ENCODE measurements at places on chromosomes 5 and 9.

- no peak for DNase-seq
Measured at GRCh38 chr9:89993678-89994630, 389.1 kb downstream of the GADD45G start.

DNA sequence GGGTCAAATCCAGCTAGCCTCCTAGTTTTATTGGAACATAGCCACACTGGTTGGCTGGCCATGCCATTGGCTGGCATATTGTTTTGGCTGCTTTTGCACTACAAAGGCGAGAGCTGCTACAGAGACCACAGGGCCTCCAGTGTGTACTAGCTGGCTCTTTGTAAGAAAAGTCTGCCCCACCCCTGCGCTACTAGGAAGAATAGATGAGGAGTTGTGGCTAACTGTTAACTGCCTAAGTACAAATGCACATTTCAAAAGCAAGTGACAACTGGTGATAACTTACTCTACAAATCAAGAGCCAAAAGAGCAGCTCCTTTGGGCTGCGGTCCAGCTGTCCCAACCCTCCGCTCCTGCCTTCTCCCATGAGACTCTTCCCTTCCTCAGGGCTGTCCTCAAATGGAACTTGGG, 63.9 kb downstream of the SERINC5 start:
- peak; percentile 5 for DNase-seq

- DNase-seq = no peak
Measured at GRCh38 chr5:147685993-147686392, 96.5 kb downstream of the JAKMIP2 start.

DNA sequence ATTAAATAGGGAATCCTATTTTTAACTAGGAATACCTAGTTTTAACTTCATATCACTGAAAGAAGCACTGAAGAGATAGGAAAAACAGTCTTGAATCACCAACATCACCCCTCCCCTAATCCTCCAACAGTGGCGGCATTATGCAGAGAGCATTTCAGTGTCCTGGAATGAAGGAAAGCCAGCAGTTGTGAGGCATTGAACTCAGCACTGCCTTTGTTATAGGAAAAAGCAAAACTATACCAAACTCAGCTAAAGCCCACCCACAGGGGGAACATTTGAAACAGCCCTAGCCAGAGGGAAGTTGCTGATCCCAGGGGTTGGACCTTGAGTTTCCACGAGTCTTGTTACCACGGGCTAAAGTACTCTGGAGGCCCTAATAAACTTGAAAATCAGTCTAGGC, 310.6 kb upstream of the EDIL3 start:
- DNase-seq = no peak

DNA sequence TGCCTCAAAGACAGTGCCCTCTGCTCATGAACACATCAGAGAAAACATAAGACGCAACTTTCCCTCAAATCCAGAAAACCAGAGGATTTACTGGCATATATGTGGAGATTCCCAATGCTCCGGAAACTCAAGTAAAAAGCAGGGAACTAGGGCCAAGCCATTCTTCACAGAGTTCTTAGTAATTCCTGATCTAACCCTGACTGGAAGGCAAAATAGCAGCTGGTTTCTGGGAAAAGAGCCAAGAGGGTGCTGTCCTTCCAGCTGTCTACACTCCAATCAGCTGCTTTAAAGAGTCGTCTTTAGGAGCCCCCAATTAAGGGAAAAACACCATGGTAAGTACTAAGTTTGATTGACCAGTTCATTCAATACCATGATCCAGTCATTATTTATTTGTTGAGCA, 49.6 kb downstream of the GNA14 start:
- no peak for DNase-seq

- DNase-seq = no peak
Measured at GRCh38 chr9:131496844-131497405, 5.8 kb upstream of the POMT1 start.

DNA sequence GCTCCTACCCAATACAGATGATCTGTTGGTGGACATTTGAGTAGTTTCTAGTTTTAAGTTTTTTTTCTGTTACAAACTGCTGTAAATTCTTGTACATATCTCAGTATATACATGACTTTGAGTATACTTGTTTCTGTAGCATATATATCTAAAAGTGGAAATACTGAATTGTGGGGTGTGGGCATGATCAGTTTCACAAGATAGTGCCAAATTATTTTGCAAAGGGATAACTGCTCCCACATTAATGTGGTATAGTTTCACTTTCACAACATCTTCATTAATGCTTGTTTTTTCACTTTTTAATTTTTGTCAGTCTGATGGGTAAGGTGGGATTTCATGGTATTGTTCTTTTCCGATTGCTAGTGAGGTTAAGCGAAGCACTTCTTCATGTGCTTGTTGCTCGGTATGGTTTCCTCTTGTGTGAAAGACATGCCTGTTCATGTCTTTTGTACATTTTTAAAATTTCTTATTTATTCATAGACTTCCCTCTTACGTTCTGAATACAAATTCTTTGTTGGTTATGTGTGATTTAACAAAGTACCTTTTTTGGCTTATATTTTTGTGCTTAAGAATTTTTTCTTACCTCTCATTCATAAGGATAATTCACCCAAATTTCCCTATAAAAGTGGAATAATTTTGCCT, 103.5 kb downstream of the CDC42SE2 start:
- no peak for DNase-seq

DNA sequence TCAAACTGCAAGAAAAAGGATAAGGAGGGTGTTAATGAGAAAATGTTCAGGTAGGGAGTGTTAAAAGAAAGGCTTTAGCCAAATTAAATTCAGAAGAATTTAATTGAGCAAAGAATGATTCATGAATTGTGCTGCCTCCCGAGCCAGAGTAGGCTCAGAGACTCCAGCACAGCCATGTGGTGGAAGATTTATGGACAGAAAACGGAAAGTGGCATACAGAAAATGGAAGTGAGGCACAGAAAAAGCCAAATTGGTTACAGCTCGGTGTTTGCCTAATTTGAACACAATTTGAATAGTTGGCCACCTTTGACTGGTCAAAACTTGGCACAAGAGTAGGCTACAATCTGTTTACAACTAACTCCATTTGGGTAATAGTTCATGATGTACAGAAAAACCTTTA, 9.6 kb upstream of the SLC30A5 start:
- DNase-seq = no peak

DNA sequence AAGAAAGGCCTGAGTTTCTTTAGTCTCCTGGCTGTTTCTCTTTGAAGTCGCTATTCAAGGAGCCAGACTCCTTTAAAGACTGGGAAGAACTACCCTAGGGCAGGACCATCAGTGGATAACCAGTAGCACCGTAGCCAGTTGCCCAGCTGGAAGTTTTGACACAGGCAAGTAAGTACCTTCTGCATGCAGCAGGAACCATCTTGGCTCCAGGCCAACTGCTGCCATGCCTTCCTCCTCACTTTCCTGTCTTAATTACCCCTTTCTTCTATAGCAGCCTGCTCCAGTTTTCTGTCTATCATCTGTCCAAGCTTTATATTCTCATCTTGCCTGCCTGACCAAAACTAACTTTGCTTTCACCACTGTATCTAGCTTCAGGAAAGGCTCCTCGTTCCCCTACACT, 149.7 kb upstream of the SV2C start:
- DNase-seq = no peak

GRCh38 chr9:89555451-89556375, 49.1 kb upstream of the GADD45G start:
- no peak for DNase-seq

DNA sequence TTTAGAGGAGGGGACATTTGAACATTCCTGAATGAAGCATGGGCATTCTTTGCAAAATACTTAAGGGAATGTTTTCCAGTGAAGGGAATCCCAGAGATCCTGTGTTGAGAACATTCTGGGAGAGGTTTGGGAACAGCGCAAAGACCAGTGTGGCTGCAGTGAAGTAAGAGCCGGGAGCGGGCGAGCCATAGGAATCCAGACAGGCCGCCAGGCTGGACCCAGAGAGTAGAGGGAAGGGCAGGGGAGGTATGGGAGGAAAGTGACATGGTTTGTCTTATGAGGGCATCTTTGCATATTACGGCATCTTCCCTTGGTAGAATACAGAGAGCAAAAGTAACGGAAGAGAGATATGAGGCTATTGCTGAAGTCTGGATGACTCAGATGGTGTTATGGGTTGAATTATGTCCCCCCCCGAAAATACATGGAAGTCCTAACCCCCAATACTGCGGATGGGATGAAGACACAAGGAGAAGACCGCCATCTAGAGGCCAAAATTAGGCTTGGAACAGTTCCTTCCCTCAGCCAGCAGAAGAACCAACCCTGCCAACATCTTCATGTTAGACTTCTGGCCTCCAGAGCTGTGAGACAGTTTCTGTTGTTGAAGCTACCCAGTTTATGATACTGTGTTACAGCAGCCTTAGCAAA, 268.2 kb downstream of the MAST4 start:
- DNase-seq = no peak

DNA sequence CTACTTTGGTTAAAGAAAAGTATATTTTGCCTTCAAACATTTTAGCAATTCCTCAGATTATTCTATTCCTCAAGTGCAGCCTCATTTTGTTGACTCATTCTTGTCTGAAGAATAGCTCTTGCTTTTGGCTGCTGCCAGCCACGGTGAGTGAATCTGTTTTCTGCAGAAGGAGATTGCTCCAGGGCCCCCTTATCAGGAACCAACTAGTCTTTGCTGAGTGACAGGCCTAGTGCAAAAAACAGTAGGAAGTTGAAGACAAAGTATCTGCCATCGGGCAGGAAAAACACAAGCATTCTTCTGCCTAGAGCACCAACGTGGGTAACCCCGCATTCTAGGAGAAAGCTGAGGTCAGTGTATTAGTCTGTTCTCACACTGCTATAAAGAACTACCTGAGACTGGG, 42.3 kb downstream of the ZNF883 start:
- no peak for DNase-seq

DNA sequence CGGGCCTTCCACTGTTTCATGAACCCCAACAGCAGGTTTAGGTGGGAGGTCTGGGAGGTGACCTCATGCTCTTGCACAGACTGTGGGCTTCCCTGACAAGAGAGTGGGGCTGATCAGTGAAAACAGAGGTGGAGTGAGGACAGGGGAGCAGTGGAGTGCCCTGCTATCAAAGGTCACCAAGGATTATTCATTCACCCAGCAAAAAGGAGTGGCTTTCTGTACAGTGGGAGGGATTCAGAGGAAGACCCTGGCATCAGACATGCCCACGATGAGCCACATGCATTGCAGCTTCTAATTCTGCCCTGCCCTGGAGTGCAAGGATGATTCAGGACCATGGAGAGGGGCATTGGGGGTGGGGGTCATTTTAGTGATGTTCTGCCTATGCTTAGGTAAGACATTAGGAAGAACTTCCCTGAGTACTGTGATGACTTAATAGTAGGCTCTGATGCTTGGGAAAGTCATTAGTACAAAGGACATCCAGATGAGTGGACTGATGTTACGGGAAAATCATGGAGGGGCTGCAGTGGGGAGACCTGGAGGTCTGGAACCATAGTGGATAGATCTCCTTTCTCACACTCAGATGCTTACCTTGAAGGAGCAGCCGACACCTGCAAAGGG, 12.8 kb downstream of the TRAF1 start:
- no peak for DNase-seq

DNA sequence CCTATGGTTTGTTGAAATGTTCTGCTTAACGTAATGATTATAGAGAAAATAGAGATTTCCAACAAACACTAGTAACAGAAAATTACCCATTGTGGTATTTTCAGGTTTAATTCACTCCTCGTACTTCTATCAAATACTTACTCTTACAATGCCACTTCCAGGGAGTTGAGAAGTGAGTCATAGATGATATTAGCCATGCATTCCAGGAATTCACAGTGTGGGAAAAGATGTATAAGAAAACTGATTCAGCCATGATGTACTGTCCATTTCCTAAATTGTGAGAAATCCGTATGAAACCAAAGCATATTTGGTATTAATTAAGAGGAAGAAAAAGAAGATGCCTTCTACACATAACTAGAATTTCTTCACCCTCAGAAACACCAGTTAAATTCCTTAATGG, 1854.6 kb upstream of the WWC1 start:
- no peak for DNase-seq

DNA sequence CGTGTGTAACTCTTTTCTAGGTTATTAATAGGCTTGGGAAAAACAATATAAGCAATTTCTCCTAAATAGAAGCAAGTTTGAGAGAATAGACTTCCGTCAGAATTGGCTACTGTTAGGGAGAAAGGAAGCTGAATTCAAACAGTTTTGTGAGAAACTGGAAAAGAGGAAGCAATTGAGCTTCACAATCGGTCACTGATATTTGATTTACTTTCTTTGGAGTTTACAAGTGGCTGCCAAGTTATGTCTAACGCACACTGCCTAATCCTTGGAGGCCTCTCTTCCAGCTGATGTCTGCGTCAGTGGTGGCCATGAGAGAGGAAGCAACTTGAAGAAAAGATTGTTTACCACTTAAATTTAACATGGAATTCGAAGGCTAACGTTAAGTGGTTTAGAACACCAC, 319.5 kb downstream of the ADGRV1 start:
- DNase-seq = no peak

DNA sequence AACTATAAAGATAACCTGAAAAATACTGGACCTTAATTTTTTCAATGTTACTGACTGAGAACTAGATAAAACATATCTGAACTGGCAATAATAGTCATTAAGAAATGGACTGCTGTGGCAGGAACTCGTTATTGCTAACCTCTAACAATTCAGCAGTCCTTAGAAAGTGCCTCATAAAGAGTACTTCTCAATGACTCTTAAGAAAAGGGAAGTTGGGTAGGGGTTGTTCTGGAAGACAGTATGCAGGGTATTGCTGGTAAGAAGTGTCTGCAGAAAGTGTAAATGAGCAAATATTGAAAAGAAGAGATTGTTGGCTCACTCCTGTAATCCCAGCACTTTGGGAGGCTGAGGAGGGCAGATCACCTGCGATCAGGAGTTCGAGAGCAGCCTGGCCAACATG, 27.9 kb downstream of the FOXD1 start:
- DNase-seq = no peak

GRCh38 chr9:89612566-89613278, 7.9 kb downstream of the GADD45G start:
- DNase-seq = no peak

- no peak for DNase-seq
Measured at GRCh38 chr5:94691949-94692348, 73.5 kb downstream of the SLF1 start.

- no peak for DNase-seq
Measured at GRCh38 chr5:59317774-59318205, 575.7 kb downstream of the PDE4D start.

DNA sequence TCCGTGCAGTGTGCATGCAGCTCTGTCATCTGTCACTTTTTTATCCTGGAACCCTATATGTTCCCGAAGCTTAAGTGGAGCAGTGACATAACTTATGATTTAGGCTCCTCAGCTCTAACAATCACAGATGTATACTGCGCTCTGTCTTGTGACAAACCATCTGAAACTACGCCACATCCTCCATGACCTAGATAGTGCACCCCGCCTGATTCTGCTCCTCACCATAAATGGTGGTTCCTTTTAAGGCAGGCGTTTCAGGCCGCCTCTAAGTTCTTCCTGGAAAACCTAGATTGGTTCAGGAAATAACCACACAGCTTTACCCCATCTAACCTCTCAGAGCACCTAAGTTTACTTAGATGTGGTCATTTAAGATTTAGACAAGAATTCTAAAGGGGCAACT, 372.0 kb downstream of the CDH10 start:
- no peak for DNase-seq

GRCh38 chr5:149221326-149221725, 50.3 kb upstream of the AFAP1L1 start:
- DNase-seq = no peak

Measured in activated CD4-positive, CD25-positive, alpha-beta regulatory T cell (primary cell).